ENCODE measurements at places on chromosomes 12 and 14.

DNA sequence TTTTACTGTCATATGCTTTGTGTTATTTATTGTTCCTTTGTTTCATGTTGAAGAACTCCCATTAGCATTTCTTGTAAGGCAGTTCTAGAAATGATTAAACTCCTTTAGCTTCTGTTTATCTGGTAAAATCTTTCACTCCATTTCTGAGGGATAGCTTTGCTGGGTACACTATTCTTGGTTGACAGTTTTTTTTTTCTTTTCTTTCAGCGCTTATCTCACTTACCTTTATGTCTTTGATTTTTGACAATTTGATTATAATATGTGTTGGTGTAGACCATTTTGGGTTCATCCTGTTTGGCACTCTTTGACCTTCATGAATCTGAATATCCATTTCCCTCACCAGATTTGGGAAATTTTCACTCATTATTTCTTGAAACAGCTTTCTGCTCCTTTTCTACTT is 16.2 kb downstream of the FBXO33 start:
- no peak for DNase-seq

DNA sequence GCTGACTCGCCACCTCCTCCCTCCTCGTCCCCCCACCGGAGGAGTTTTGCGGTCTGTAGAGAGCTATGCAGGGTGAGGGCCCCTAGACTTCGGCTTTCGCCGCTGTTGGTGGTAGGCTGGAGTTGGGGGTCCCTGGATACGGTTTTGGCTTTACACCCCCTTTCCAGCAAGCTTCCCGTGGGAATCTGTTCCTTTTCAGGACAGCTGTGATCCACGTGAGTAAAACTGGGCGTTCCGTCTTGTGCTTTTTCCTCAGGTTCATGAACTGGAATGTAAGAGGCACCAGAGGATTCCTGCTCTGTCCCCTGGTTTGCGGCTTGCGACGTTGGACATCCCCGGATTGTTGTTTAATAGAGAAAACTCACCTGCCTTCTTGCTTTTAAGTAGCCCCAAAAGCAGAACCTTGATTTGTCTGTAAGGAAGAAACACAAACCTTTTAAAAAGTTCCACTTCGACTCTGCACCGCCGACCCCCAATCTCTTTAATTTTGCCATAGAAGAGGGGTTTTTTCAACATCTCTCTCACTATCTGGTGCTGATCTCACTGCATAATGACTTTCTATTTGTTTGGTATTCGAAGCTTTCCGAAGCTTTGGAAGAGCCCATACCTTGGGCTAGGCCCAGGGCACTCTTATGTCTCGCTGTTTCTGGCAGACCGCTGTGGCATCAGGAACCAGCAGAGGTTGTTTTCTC is 490 bp downstream of the PRORP start:
- DNase-seq, result no peak

GRCh38 chr14:57632649-57633048 is 139.0 kb upstream of the CCDC198 start:
- no peak for DNase-seq

- DNase-seq, result no peak
Measured at GRCh38 chr12:108136697-108137096, 7.6 kb downstream of the WSCD2 start.

GRCh38 chr12:124381456-124382296 is 86.8 kb downstream of the RFLNA start:
- DNase-seq, result no peak
